ENCODE measurements at places on chromosomes 12 and 14.

- no peak for DNase-seq
These were observed 41.6 kb upstream of the CSRP2 start for GRCh38 chr12:76920172-76921099.

DNA sequence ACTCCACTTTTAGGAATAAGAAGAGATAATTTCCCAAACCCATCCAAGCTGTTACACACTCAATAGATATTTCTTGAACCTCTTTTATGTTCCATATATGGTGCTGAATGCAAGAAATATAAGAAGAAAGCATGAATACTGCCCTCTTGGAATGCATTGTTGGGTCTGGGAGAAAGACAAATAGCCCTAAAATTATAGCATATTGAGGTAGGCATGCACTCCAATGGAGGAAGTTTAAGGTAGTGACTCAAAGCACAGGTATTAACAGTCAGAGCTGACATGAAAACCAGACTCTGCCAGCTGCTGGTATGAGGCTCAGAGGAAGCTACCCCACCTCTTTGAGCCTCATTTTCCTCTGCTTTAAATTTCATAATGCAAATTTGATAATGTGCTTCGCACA lies 261.3 kb upstream of the NOS1 start:
- DNase-seq = no peak

DNA sequence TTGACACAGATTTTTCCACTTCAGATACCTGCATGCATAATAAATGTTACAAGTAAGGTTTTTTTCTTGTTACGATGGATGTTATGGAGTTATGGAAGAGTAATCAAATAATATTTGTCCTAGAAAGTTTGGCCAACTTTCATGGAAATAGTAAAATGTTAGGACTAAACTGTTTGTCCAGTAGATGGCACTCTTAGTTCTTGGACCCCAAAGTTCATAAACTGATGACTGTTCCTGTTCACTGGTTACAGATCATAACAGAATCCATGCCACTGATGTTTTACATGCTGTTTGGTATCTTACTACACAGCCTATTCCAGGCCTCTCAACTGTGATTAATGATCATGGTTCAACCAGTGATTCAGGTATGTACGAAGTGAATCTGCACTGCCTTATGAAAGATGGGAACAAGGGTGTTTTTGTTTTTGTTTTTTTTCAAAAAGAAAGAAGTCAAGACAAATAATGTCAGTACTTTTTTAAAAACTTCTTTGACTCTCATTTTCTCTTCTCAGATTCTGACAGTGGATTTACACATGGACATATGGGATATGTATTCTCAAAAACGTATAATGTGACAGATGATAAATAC lies 48.8 kb upstream of the SLCO1C1 start:
- DNase-seq = no peak

GRCh38 chr12:90978117-90978770 lies 23.3 kb upstream of the CCER1 start:
- no peak for DNase-seq

- DNase-seq = no peak
These were observed 38.6 kb upstream of the TPH2 start for GRCh38 chr12:71900091-71900490.

- DNase-seq = no peak
These were observed 125.6 kb downstream of the SMOC1 start for GRCh38 chr14:70004791-70005190.

GRCh38 chr14:36238666-36239363 lies 62.3 kb upstream of the PTCSC3 start:
- peak; percentile 7 for DNase-seq

- DNase-seq = no peak
These were observed 202.7 kb downstream of the PRKD1 start for GRCh38 chr14:29724991-29725390.

DNA sequence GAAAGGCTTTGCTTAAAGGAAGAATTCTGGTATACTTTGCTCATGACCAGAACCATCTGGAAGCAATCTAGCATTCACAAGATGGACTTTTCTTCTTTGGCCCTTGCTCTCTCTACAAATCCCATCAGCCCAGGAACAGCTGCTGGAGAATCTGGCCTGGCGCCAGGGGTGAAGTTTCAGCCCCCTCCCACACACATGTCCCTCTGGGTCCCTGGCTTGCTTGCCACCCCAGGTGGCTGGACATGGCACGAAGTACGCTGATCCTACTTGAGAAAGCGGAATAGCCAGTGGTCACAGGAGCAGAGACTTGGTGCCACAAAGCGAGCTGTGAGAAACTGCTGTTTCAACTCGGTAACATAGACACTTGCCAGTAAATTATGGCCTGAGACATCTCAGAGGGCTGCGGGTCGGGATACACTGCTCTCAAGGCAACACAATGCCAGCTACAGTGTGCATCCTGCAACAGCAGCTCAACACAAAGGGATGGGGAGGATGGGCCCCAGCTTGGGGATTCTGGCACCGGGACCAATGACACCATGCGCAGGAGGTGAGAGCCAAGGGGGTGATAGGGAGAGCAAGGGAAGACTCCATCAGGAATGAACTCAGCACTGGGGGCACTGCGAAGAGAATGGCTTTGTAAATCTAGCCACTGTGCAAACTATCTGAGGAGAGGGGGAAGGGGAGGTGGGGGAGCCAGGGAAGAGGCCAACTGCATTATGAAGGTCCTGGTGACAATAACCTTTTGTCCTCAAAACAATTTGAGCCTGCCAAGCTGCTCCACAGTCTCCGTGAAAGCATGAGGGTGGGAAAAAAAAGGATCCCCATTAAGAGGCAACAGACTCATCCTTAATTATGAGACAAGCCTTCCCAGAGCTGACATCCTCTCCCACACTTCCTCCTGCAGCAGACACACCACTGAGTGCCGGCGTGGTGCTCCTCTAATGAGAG lies 219.9 kb downstream of the PPM1H start:
- no peak for DNase-seq

DNA sequence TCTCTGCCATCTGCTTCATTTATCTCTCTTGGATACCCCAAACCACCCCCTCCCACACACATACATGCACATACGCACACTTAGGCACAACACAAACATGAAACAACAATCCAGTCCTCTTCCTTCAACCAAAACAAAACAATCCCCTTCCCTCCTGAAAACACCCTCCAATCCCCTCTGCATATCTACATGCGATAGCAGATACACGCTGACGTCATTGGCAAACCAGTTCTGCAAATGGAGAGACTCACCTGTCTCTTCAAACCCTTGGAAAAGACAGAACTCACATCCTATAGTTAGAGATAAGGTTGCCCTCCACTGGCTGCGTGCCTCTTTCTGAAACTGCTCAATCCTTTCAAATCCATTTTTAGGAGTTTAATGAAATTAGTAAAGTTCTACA lies 37.2 kb upstream of the RMST start:
- DNase-seq = no peak

- no peak for DNase-seq
These were observed 26.4 kb upstream of the DICER1 start for GRCh38 chr14:95183532-95184412.

DNA sequence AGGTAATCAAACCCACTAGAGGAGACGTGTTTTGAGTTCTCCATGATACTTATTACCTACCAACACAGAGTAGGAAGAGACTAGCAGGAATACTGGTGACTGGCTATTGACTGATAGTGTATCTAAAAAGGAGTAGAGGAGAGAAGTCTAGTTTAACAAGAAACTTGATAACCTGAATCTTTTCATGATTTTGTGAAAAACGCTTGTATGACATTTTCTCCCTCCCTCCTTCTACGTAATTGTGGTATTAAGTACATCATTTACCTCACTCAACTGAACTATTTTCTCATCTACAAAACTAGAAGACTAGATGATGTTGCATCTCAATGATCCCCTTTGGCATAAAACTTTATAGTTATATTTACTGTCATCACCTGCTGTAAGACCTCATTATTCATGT lies 107.4 kb downstream of the PPP1R12A start:
- DNase-seq = no peak

- no peak for DNase-seq
These were observed 71.9 kb downstream of the GSC start for GRCh38 chr14:94697773-94698556.

DNA sequence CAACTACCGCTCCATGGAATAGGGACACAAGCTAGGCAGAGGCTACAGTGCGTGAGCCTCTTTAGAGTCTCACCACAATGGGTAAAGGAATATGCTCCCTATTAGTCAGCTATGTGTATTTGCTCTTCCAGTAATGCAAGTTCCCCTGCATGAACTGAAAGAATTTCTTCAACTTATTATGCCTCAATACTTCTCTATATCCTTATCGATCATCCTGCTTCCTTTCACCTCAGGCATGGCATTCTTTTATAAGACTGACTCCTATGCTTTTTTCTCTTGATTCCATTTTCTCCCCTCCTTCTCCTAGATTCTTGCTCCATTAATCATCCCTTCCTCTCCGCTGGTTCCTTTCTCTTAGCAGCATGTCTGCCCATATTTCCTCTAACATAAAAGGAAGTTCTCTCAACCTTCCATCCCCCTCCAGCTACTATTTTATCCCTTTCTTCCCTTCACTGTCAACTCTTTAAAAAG lies 94.5 kb upstream of the CPM start:
- DNase-seq = no peak

DNA sequence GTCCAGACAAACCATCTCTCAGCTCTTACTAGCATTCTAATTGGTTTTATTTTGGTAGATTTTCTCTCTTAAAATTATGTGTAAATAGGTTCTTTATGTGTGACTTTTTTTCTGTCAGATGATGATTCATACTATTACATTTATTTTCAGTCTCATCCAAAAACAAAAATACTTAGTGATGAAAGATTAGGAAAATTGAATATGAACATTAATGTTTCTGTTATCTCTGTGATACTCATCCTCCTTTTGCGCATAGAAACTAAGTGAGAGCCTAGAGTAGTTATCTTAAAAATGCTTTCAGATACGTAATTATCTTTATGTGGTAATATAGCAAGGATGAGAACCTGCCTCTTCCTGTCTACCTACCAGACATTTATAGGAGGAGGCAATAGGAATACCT lies 84.1 kb upstream of the MON2 start:
- DNase-seq = no peak

DNA sequence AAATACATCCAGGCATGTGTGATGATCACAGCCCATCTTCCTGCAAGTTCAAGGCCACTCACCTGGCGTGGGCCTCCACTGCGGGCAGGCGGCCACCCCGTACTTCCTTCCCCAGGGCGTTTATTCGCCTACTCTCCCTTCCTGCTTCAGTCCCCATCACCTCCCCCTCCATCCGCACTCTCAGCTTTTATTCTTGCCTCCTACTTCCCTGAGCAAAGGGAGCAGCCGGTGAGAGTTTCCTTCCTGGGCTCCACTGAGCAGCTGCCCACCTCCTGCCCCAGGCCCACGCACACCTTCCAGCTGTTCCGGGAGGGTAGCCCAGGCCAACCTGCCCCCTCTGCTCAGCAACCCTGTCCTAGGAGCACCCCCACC lies 4.1 kb downstream of the CYP46A1 start:
- DNase-seq = no peak

DNA sequence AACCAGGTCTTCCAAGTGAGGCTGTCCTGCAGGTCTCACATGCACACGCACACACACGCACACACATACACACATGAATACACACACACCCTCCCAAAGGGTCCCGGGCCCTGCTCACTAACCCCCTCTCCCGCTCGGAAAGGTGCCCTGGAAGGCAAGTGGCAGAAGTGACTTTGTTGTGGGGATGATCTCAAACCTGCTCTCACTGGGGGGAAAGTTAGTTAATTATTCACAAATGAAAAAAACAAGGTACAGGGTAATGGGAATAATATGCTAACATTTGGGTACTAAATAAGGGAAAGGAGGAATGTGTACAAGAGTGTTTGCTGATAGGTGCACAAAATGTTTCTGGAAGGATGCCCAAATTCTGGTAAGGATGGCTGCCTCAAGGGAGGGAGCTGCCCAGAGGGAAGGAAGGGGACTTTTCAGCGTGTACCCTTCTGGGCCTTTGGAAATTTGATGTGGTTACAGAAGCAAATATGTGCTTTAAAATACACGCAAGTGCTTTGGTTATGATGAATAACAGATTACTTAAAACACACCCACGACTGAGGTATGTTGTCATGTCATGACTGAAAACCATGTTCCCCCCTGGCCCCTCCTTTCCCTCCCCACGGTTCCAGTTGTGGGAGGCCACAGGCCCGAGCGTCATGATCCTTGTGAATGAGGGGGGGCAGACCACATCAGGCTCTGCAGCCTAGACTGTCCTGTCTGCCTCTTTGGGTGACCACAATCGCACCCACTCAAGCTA lies 43.3 kb upstream of the PLEKHG6 start:
- peak; percentile 65 for DNase-seq

- no peak for DNase-seq
These were observed 547 bp downstream of the ZNF140 start for GRCh38 chr12:133081159-133081780.

- DNase-seq = no peak
These were observed 707.2 kb downstream of the AACS start for GRCh38 chr12:125772403-125772802.

DNA sequence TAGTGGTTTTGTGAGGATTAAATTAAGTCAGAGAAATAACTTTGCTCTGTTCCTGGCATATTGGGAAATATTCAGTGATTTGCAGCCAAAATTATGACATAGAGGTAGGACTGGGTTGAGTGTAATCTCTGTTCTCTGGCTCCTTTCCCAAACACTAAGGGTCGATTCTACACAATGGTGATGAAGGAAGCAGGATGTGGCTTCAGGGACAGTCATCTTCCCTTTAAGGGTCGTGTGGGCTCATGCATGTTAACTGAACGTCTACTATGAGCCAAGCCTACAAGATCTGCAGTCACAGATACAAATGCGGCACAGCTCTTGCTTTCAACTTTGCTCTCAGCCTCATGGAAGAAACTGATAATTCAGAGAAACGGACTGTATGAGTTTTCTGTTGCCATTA lies 381.6 kb downstream of the VRK1 start:
- DNase-seq = no peak

GRCh38 chr12:94121886-94122285 lies 26.5 kb upstream of the PLXNC1 start:
- no peak for DNase-seq

GRCh38 chr12:116589581-116589980 lies 30.4 kb downstream of the MAP1LC3B2 start:
- DNase-seq = no peak

GRCh38 chr12:58502841-58503240 lies 417.5 kb downstream of the LRIG3 start:
- DNase-seq = no peak

DNA sequence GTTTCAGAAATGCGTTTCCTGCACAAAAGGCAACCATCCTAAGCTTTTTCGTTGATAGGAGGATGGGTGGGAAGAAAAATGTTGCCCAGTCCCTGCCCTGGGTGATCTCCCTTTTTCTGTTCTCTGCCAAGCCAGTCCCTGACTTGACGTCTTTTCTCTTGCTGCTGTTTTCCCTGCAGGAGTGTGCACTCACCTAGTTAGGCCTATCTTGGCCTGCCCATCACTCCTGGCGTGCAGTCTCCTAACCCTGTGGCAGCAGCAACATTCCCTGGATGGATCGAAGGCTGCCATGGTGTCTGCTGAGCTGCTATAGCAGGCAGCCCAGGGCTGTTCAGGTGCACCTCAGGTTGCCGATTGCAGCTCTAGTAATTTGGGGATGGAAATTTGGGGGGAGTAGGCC lies 1.2 kb downstream of the UNC119B start:
- DNase-seq = no peak
